ENCODE measurements at places on chromosomes 6 and 20.

DNA sequence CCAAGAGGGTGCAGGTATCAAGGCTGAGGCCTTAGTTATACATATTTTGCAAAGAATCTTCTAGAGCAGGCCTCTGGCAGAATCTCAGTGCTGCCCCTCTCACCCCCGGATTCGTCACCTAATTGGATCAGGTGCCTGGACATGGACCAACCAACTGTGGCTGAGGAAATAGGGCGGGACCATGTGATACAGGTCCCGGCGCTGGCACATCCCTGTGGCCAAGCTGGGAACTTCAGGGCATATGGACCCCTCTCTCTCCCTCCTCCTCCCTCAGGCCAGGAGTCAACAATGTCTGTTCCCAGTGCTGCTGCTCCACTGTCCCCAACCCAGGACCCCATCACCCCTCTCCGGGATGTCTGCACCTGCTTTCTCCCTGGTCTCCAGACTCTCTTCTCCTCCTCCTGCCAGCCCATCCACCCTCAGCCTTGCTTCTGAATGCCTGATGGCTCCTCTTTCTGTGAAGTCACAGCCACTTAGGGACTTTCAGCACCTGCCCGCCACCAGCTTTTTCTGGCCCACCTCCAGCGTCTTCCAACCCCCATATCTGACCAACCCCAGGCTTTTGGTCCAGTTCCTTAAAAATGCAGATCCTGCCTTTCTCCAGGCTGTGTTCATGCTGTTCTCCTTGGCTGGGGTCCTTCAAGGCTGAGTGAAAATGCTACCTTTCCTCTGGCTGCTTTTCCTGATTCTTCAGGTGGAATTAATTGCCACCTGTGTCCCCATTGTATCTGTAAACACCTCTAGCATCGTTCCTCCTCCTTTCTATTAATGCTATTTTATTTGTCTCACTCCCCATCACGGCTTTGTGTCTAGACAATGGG, 19.0 kb upstream of the MLN start:
- no peak for DNase-seq

GRCh38 chr20:347317-347639, 367 bp downstream of the NRSN2 start:
- DNase-seq: no peak

DNA sequence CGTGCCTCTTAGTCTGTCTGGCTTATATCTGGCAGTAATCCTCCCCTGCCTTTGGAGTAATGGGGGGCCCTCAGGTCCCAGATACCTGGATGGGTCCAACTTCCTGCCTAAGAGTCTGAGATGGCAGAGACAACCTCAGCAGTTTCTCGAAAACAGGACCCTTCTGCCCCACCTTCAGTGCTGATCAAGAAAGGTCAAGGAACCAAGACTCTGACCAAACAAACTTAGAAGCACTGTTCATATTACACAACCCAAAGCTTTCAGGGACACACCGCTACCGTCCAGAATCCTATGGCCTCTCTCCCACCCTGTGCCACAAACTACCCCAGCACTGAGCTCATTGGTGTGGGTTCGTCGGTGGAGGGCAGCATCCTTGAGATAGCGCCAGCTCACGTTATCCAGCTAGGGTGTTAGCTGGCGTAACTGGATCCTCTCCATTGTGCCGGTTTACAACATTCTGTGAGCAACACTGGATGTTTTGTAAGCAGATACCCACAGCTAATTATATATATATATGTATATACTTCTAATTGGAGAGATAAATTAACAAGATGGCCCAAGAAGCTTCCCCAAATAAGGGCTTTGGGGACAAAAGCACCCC, 7.6 kb upstream of the TMC2 start:
- DNase-seq: no peak

- no peak for DNase-seq
These were observed 278.3 kb upstream of the PLCB4 start for GRCh38 chr20:8790442-8791074.

- DNase-seq: no peak
These were observed 8.9 kb downstream of the MANBAL start for GRCh38 chr20:37298190-37298939.

GRCh38 chr6:75624988-75625387, 23.3 kb downstream of the SENP6 start:
- DNase-seq: no peak

DNA sequence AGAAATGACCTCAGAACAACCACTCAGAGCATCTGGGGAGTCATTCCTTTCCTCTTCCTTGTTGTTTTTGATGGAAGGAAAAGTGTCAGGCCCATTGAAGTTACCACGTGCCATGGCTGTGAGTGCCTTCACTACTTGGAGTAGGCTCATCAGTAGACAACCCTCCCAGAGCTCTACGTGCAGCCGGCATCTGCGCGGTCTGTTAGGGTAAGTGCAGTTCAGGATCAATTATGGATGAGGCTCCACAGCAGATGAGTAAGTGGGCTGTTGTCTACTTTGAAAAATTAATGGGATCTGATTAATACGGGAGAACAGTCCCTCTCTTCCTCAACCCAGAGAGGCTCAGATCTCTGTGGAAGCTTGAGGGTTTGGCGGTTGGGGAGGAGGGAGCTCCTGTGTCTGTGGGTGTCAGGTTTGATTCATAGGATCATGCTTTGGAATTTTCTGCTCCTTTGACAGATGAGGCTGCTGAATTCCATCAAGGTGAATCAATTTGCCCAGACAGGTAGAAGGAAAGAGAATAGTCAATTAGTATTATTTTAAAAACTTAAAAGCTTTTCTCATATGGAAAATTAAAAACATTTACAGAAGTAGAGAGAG, 93.8 kb upstream of the TOX2 start:
- DNase-seq: no peak

DNA sequence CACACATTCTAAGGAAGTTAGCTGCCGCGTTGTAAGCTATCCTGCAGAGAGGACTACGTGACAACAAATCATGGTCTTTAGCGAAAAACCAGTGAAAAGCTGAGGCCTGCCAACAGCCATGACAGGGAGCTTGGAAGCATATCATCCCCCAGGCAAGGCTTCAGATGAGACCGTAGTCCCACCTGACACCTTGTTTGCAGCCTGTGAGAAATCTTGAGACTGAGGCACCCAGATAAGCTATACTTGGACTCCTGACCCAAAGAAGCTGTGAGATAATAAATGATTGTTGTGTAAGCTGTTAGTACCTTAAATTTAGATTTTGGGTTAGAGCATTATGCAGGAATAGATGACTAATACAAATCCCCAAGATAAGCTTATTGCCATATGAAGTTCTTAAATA, 45.4 kb upstream of the SENP6 start:
- DNase-seq: no peak

GRCh38 chr6:33904747-33905065, 100.9 kb upstream of the MLN start:
- no peak for DNase-seq

GRCh38 chr6:1485678-1486077, 96.3 kb downstream of the FOXF2 start:
- no peak for DNase-seq

DNA sequence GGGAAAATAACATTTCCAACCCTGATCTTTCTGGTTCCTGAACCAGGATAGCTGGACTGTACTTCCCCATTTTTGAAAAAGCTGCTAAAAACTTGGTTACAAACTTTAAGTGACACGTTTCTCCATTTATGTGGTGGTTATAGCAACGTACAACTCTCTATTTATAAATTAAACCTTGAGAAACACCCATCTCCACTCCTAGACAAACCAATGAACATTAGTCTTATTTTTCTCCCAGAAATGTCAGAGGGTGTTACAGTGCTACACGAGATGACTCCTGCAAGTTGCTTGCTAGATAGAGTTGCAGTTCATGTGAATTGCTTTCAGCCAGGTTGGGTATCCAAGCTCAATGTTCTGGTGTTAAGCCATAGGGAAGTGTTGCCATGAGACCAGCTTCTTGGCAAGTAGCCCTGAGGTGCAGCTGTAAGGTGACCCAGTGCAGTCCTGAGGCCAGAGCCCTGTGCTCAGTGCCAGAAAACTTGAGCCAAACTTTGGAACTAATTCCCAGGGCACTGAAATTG, 51.3 kb upstream of the REV3L start:
- no peak for DNase-seq

GRCh38 chr20:19275630-19276071, 63.2 kb downstream of the SLC24A3 start:
- no peak for DNase-seq

DNA sequence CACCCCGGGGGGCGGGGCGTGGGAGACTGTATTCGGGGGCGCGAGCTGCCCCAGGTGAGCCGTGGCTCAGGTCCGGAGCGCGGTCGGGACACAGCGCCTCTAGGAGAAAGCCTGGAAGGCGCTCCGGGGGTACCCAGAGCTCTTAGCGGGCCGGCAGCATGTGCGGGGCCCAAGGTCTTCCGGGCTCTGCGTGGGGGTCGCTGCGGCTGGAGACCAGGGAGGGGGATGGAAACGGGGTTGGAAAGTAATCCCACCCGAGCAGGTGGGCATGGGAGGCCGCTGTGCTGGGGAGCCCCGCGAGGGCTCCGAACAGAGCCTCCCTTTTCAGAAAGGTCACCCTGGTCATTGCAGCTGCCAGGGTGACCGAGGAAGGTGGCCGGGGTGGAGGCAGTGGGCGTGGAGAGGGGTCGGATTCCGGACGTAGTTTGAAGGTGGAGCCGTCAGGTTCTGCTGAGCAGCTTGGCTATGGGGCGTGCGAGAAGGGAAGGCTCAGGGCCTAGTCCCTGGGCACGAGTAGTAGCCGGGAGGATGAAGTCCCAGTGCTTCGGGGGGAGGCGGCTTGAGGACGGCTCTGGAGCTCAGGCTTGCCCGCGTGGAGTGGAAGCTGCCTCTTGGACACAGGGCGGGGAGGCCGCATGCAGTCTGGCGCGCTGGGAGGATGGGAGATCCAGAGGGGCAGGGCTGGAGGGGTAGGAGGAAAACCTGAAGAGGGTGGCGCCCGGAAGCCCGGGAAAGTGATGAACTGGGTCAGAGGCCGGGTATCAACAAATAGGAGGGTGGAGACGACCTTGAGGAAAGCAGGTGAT, at the start of gene SIRT5:
Gene SIRT5, plus strand, starts transcription at position 31 of the 806 bp plus-strand sequence. CDS start 9,510 bp downstream, outside the sequence.
- DNase-seq: peak; percentile 32

DNA sequence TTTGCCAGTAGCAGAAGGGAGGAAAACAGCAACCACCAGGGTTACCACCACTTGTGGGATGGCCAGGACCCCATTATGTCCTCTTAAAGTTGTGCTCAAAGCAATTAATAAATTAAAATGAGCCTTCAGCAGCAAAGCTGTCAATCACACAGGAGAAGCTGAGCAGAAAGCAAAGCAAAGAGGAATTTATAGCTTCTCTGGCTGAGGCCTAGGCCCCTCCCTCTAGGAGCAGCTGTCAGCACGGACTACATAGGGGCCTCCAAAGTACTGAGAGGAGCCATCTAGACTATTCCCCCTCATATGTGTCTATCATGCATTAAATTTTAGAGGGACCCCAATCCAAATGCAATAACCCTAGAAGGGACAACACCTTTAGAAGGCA, 6.4 kb downstream of the CCND3 start:
- no peak for DNase-seq

DNA sequence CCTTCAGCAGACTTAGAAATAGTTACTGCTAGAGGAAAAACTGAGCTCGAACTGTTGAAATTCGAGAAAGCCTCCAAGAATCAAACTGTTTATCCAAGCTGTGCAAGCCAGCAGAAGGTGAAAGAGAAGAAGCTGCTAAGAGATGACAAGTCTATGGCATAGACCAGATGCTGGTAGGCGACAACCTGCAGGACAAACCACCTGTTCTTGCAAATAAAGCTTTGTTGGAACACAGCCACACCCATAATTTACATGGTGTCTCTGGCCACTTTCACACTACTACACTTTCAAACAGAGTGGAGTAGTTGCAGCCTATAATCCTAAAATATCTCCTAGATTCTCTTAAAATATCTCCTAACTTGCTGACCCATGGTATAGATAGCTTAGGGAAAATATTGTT, 33.3 kb downstream of the TNFRSF21 start:
- DNase-seq: no peak

DNA sequence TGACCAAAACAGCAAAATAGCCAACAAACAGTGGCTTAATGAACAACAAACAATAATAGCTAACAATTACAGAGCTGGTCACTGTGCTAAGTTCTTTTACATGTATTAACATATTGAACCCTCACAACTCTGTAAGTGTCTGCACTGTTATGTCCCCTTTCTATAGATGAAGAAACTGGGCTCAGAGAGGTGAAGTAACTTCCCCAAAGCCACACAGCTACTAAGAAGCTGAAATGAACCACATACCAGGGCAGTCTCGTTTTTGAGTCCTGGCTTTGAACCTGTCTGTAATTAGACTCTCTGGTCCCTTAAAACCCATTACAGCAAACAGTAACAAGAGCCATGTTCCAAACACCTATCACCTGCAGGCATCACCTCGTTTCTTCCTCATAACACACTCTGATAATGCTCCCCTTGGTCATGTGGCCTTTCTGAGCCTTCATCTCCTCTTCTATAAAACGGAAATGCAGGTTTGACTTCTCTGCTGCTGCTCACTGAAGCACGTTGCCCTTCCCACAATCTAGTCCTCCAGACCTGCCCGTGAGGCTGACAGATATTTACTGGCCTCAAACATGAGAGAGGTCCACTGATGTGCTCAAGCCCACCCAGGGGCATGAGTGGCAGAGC, 23.3 kb downstream of the KCNK15 start:
- DNase-seq: no peak

DNA sequence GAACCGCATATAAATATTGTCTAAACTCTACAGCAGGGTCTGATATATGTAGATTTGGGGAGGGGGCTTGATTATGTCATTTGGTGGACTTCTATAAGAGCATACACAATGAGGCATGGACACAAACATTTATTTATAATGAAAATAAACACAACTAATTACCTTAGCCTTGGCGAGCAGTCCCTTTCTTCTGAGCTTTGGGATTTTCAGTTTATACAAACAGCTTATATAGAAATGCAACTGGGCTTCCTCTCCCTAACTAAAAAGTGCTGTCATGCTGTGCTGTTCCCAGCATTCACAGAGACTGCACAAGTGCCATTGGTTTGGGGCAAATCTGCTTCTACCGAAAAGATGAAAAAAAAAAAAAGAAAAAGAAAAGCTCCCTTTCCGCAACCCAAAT, 69.9 kb downstream of the AKAP12 start:
- DNase-seq: no peak

DNA sequence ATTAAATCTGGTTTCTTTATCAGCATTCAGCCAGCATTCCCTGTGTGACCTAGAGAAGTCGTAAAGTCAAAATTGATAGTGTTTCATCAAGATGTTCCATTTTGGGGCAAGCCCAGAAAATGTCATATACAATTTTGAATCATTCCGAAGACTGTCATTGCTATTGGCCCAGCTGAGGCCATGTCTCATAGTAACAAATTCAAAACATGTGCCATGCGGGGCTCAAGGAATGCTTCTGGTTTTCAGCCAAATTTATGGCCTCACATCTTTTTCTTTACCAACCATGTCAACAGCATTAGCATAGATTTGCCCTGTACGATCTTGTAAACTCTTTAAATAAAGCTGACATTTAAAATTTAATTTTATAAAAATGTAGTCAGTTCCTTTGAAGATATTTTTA, 314.7 kb downstream of the PAX1 start:
- DNase-seq: no peak

DNA sequence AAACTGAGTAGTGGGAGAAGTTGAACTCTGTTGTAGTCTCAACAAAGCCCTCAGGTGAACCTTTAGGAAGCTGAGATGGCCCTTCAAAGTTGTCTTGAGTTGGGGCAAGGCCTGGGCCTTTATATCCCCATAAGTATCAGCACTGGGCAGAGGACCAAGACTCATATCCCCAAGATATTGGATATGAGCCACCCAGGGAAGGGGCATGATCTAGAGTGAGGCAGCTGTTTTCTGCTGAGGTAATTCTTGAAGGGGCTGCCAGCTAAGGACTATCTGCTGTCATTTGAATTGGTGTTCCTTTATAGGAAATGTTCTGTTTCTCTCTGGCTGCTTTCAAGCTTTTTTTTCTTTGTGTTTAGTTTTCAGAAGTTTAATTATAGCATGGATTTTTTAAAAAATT, 140.7 kb upstream of the FLRT3 start:
- no peak for DNase-seq

Data from stimulated activated CD8-positive, alpha-beta memory T cell treated with anti-CD3 and anti-CD28 coated beads, Interleukin-4, amount 100 ng/mL, for 1 hour (primary cell).